AG10803 (cell line): ENCODE measurements at places on chromosomes 11 and 22.

- no peak for DNase-seq
Observed at GRCh38 chr11:10725907-10726253, 25.2 kb upstream of the CTR9 start.

DNA sequence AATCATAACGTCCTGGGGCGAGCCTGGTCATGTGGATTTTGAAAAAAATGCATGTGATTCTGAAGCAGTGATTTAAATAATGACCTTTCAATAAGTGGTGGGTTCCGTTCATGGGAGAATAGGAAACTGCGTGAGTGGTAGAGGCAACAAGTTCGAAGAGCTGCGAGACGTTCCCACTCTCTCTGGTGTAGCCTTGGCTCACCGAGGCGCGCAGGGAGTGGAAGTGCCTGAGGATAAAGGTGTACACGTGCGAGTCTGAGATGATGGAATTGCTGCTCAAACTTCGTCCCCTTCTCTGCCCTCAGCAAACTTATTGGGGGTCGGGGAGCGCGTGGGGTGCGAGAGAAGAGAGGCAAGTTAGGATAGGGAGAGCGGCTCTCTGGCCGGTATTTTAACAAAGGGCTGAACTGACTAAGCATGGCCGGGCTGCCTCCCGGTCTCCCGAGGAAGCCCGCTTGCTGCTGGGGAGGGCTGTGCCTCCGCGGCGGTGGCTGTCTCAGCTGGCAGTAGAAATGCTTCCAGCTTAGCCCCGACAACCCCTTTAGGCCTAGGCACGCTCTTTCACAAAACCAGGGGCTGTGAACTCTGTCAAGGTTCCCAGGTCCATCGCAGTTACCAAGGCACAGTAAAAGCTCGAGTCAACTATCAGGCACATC lies 875 bp upstream of the STT3A start:
- DNase-seq = peak; percentile 48

DNA sequence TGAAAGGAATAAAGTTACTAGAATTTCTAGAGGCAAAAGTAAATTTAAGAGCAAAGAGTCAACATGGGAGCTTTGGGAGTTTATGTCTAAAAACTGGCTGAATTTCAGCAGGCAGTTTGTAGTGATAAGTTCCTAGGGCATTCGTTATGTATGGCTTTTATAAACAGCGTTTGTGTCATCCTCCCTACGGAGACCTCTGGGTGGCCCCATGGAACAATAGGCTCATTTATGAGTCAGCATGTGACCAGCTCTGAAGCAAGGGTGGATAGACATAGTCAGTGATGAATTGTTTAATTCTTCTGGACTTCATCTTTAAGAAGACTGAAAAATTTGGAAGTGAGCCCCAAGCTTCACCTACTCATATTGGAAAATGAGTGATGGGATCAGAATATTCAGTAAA lies 37.1 kb downstream of the SVIP start:
- peak; percentile 12 for DNase-seq

GRCh38 chr11:10490032-10490397 lies 35.0 kb downstream of the AMPD3 start:
- no peak for DNase-seq

- no peak for DNase-seq
Observed at GRCh38 chr11:97740801-97741151, 1280.0 kb upstream of the CNTN5 start.

GRCh38 chr11:1873048-1873812 lies 18.5 kb downstream of the PRR33 start:
- no peak for DNase-seq

DNA sequence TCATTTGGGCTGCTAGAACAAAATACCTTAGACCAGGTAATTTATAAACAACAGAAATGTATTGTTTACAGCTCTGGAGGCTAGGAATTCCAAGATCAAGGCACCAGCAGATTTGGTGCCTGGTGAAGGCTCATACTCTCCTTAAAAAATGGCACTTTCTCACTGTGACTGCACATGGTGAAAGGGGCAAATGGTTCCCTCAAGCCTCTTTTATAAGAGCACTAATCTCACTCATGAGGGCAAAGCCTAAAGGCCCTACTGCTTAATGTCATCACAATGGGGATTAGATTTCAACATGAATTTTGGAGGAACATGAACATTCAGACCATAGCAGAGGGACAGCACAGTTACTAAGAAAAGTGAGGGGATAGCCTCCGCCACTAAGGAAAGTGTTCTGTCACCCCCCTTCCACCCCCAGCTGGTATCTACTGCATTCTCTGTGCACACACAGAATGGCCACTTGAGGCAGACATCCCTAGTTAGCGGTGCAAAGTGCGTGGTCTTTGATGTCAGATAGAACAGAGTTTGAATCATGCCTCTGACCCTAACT lies 47.2 kb upstream of the CEP295 start:
- no peak for DNase-seq

DNA sequence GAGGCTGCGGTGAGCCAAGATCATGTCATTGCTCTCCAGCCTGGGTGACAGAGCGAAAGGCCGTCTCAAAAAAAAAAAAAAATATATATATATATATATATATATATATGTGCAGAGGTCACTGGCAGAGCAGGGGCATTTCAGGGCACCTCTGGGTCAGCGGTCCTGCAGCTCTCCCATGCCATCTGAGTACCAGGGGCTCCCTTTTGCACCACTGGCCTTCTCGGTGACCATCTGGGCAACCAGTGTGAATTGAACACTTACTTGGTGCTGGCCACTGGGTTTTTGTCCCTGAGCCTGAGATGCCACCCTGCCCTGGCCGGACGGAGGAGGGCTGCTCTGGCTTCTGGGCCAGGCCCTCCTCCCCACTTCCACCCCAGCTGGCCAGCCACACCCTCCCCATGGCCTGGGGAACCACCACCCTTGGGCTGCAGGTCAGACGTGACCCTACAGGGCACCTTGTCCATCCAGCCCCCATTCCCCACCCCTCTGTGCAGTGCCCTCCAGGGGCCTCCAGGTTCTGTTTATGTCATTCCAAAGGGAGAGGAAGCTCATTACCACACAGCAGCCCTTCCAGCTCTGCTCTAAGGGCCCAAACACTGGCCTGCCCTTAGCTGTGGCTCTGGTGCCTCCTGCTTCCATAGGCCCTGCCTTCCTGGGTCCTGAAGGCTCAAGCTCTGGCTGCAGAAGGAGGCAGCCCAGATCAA lies 10.3 kb downstream of the MAPK8IP1 start:
- no peak for DNase-seq

DNA sequence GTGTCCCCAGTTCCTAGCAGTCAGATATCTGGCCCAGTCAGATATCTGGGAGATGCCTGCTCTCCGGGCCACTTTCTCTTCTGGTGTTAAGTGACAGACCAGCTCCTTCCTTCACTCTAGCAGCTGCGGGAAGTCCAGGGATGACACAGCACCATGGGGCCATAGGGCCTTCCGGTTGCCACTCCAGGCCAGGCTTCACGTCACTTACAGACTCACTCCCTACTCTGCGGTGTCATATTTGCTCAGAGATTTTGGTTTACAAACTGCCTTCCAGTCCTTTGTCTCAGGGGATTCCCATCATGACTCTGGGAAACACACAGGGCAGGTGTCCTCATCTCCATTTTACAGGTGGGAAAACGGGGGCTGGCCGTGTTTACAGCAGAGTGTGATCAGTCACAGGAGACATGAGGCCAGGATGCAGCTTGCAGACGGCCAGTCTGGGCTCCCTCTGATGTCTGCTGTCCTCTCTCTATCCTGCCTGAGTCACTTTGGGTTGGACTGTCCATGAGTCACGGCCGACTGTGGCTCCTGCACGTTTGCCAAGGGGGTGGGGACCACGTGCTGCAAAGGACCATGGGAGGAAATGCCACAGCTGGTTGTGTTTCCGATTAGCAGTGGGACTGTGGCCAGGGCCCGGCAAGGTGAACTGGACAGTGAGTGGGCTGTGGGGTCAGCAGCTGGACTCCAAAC lies 8.2 kb upstream of the TBC1D22A start:
- DNase-seq = peak; percentile 98

DNA sequence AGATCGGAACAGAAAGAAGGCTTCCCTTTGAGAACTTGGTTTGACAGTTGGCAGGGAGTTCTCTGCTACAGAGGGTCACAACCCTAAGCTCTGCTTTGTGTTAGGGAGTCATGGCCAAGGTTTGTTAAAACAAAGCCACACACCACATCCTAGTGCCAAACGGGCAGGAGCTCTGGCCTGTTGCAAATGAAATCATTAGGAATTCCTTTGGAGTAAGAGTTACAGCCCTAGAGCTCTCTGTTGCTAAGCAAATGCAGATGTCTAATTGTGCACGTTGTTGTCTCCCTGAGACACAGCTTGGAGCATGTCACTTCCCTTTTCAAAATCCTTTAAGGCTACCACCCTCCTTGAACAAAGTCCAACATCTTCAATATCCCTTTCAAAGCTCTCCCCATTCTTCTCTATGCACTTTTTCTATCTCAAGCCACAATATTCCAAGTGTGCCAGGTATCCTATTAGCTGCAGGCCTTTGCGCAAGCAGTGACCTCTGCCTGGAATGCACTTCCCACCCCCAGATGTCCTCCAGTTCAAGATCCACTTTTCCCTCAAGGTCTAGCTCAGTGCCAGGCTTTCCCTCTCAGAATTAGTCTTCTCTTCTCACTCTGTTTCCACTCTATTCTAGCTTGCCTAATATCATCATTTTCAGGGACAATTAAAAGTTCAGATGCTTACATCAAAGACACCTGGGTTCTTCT lies 253.7 kb upstream of the POU2AF2 start:
- DNase-seq = peak; percentile 85

DNA sequence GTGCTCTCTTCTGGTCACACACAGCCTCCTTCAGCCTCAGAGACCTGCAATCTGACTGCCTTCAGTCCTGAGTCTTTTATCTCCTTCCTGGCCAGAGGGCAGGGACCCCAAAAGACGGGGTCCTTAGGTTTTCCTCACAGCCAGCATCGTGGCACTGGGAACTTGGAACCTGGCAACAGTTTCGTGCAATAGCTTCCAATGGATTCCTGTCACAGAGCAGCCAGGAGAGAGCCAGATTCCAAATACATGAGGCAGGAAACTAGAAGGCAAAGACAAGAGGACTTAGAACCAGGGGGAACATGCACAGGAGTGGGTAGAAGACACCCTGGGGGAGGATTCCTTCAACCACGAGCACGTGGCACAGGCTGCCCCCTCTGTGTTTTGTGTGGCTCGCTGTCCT lies 48.6 kb downstream of the C11orf91 start:
- peak; percentile 64 for DNase-seq

- DNase-seq = no peak
Observed at GRCh38 chr22:25546751-25547150, 17.7 kb upstream of the GRK3 start.

GRCh38 chr11:65611028-65611757 lies 2.8 kb downstream of the MAP3K11 start:
- DNase-seq = no peak

- DNase-seq = no peak
Observed at GRCh38 chr11:126662035-126662790, 306.7 kb downstream of the ST3GAL4 start.

DNA sequence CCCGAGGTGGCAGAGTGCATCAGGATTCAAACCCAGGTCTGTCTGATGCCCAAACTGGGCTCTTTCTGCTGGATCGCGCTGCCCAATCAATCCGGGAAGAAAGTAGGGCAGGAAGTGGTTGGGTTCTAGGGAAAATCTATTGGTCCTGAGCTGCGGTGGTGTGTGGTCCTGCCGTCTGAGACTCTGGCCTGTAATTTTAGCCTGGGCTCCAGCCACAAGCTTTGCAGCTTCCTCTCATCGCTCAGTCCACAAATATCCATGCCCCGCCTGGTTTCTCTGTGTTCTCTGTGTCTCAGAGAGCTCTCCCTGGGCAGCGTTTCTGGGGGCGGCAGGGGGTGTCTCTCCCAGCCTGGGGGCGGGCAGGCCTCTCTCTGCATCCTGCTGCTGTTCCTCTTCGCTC lies 18.7 kb downstream of the CACNG2 start:
- DNase-seq = no peak

DNA sequence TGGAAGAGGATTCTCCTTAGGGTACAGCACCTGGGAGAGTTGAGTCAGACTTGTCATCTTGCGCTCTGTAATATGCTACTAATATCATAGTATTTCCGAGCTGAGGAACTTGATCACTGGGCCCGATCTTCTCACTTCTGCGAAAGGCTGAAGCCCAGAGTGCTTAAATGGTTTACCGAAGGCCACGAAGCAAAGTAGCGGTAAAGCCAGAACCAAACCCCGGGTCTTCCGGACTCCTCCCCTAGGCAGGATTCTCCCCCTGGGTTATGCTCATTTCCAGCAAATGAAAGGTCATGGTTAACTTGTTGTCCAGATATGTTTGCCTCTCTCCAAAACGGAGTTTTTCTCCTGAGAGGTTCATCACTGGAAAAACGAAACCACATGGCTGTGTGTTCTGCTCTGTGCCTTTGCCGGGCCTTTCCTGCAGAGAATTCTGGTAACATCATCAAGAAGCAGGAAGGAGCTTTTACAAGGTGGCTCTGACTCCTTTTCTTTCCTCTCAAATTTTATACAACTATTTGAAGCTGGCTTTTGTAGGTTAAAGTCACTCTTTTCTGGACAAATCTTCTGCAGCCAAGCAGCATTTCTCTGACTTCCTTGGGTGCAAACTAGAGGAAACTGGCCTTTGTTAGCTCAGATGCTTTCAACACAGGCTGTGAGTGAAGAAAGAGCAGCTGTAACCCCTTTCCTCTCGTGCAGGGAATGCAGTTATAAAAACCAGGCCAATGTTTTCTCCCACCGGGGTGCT lies 35.5 kb downstream of the UBASH3B start:
- DNase-seq = peak; percentile 68

- no peak for DNase-seq
Observed at GRCh38 chr11:126736682-126737572, 263.6 kb downstream of the KIRREL3 start.

DNA sequence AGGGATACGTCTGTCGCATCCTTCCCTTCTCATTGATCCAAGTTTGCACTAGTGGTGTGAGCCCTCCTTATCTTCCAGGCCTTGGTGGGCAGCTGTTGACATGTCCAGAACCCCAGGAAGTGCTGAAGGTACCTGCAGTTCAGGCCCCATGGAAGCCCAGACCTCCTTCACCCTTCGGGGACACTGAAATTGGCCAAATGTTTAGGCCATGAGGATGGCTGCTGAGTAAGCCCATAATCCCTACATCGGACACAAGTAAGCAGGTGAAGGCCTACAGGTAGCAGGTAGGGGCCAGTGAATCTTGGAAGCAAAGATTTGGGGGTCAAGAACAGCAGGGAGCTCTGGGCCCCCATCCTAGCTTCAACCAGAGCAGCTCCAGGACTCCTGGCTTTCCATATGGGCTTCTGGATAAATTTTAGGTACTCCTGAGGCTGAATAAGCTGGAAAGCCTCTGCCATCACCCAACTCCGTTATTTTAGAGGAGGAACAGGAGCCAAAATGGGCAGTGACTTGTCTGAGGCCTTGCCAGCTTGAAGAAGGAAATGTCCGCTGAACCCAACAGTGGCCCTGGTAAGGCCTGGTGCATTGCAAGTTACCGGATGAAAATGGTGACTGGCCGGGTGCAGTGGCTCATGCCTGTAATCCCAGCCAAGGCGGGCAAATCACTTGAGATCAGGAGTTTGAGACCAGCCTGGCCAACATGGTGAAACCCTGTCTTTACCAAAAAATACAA lies 45.2 kb downstream of the MORC2 start:
- DNase-seq = no peak
